ENCODE measurements at places on chromosomes 1 and 21.

DNA sequence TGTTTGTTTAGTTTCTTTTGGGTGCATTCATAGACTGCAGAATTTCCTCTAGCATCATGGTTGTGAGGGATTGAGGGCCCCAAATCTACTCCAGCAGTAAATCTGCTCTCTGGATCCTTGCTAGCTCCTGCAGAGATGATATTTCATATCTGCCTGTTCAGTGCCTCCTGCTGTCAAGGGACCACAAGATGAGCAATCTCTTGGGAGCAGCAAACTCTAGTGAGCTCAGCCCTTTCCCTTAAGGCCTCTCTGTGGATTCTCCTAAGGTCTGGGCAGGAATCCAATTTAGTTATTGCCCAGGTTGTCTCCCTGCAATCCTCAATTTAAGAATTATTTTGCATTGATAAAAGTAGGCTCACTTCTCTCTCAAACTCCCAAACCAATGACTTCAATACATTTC is 76.9 kb downstream of the RGS18 start:
- H3K4me1 ChIP-seq: no peaks in the 10 kb centered on the region
- no peak overlapping the region for H3K27ac ChIP-seq
- no peaks in the 10 kb centered on the region for H3K27me3 ChIP-seq
- no peak for DNase-seq

- H3K27ac ChIP-seq: no peak overlapping the region
- no peak for DNase-seq
- H3K36me3 ChIP-seq: no peaks in the 10 kb centered on the region
- H3K4me1 ChIP-seq: peaks cover 32% of the 10 kb centered on the region
- no peak overlapping the region for H3K4me3 ChIP-seq
Observed at GRCh38 chr1:227941509-227942020, 6.2 kb downstream of the WNT9A start.

DNA sequence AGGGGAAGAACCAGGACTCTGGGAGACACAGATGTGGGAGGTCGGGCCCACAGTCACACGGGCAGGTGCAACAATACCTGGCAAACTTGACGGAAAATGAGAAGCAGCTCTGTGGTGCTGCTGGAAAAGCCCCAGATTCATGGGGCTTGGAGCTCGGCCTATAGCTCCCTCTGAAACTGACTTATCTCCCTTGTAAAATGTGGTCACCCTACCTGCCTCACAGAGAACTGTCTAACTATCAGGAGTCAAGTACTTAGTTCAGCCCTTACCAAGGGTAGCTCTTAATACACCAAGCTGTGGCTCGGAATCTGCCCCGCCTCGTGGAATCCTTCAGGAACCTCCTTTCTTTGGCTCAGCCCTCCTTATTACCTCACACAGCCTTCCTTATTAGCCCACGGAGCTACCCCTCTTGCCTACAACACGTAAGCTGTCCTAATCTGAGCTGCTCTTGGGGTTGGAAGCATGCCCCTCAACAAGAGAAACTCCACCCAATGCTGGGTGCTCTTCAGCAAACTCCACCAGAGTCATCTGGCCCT is 68.9 kb downstream of the MRPL37 start:
- no peak overlapping the region for H3K4me3 ChIP-seq
- H3K27me3 ChIP-seq: no peaks in the 10 kb centered on the region
- H3K36me3 ChIP-seq: no peaks in the 10 kb centered on the region
- DNase-seq: no peak

GRCh38 chr1:51624855-51625254 is 8.0 kb downstream of the OSBPL9 start:
- no peak for DNase-seq
- no peaks in the 10 kb centered on the region for H3K27me3 ChIP-seq
- H3K27ac ChIP-seq: no peak overlapping the region

DNA sequence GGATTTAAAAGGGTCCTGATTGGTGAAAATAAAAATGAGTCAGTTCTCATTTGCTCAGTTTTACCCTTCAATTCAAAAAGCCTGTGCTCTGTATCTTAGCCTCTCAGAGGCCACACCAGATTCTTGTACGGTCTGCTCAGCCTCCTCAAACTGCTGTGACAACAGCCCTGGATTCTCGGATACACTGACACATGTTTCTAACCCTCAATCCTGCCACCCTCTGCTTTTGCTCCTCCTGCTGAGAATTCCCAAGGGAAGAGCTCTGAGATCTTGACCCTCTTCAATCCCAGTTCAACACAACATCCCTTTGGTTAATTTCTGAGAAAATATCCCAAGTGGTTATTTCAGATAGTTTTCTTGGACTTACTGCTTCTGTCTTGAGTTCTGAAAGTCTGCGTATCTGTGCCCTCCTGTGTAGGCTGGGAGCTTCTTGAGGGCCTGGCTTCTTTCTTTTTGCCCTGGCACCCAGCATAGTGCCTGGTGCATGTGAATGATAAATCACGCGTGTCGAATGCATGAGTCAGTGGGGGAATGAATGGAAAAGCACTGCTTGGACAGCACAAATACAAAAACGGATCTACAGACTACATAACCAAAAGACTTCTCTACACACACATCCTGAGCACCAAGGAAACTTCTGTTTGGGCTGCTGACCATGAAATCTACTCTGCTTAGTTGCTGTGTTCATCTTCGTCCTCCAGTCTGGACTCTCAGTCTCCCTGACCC is 24.5 kb downstream of the IRF2BP2 start:
- H3K27me3 ChIP-seq: no peaks in the 10 kb centered on the region
- peak overlapping the region; percentile 79 for H3K27ac ChIP-seq
- H3K36me3 ChIP-seq: no peaks in the 10 kb centered on the region
- H3K4me3 ChIP-seq: no peak overlapping the region
- peaks cover 83% of the 10 kb centered on the region for H3K4me1 ChIP-seq
- DNase-seq: no peak

- H3K4me1 ChIP-seq: no peaks in the 10 kb centered on the region
- no peaks in the 10 kb centered on the region for H3K27me3 ChIP-seq
- no peak overlapping the region for H3K4me3 ChIP-seq
- DNase-seq: no peak
- no peak overlapping the region for H3K27ac ChIP-seq
Observed at GRCh38 chr1:17874231-17874630, 119.1 kb downstream of the ACTL8 start.

DNA sequence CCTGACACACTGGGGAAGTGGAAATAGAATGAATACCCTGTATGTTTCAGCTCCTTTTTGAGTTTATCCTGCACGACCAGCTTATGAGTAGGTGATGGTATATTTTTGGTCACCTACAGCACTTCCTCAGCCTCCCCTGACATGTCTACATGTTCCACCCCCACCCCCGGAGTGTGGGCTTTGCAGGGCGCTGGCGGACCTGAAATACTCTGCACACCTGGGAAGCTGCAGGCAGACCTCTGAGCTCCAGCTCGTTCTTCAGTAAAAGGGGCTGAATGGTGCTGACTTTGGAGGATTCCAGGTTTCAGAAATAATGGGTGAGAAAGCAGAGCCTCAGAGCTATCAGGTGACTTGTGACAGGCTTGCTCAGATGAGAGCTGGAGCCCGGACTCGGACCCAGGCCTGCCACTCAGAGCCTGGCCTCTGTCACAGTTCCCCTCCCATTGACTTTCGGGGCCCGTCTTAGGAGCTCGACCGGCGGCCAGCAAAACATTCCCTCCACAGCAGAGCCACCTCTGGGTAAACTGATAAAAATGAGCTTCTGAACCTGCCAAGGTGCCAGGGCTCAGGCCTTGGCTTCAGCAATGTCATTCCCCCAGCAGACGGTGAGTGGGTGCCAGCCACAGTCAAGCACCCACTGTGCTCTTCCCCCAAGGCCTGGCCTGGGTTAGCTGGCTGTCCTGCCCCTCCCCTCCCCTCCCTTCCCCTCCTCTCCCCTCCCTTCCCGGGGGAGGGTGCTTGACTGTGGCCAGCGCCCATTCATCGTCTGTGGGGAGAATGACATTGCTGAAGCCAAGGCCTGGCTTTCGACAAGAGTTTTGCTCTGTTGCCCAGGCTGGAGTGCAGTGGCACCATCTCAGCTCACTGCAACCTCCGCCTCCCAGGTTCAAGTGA is 30.1 kb downstream of the DOP1B start:
- no peaks in the 10 kb centered on the region for H3K36me3 ChIP-seq
- DNase-seq: no peak
- H3K4me3 ChIP-seq: no peak overlapping the region
- no peaks in the 10 kb centered on the region for H3K27me3 ChIP-seq

DNA sequence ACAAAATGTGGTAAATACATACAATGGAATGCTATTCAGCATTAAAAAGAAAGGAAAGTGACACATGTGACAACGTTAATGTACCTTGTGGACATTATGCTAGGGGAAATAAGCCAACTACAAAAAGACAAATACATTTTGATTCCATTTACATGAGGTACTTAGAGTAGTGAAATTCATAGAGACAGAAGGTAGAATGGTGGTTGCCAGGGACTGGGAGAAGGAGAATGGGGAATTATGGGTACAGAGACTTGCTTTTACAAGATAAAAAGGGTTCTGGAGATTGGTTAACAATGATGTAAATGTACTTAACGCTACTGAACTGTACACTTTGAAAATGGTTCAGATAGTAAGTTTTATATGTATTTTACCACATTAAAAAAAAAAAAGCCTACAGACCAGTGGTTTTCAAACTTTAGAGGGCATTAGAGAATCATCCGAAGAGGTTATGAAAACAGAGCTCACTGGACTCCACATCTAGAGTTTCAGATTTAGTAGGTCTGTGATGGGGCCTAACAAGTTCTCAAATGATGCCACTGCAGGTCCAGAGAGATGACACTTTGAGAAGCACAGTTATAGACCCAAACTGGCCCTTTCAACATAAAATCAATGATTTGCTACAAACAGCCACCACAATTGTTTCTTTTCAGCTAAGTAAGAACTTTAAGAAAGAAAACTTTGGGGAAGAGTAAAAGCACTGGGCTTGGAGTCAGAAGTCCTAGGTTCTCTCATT is 9.6 kb upstream of the ADCY10 start:
- no peaks in the 10 kb centered on the region for H3K36me3 ChIP-seq
- no peak overlapping the region for H3K27ac ChIP-seq
- H3K4me1 ChIP-seq: peaks cover 9% of the 10 kb centered on the region
- no peak overlapping the region for H3K4me3 ChIP-seq
- DNase-seq: no peak

DNA sequence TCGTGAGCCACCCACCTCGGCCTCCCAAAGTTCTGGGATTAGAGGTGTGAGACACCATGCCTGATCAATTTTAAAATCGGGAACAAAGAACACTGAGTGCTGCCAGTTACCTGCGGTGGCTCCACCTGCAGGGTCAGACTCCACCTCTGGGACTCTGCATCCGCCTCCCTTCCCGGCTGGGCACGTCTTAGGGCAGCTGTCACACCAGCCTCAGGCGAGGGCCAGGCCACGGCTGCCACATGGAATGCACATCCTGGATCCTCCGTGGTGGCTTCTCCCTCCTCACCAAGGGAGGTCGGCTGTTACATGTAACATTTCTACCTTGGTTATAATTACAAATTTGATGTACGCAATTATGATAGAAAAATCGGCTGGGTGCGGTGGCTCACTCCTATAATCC is 5.9 kb upstream of the MXRA8 start:
- H3K4me3 ChIP-seq: no peak overlapping the region
- H3K27me3 ChIP-seq: no peaks in the 10 kb centered on the region
- DNase-seq: no peak
- H3K36me3 ChIP-seq: no peaks in the 10 kb centered on the region
- H3K4me1 ChIP-seq: peaks cover 19% of the 10 kb centered on the region
- H3K27ac ChIP-seq: no peak overlapping the region

All from esophagus squamous epithelium (tissue), 5 donors.